Central memory CD8-positive, alpha-beta T cell (primary cell): ENCODE measurements at places on chromosomes 4 and X.

DNA sequence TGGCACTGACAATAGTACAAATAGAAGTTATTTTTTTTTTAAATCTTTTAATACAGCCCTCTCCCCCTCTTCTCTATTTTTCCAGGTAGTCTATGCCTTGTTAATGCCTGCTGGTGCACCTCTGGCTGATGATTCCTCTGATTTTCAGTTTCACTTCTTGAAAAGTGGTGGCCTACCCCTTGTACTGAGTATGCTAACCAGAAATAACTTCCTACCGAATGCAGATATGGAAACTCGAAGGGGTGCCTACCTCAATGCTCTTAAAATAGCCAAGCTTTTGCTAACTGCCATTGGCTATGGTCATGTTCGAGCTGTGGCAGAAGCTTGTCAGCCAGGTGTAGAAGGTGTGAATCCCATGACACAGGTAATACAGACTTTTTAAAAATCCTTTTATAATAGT, 99.1 kb downstream of the USP9X start:
- no peak overlapping the region for H3K27ac ChIP-seq
- H3K36me3 ChIP-seq, result peaks cover 41% of the 10 kb centered on the region
- H3K4me3 ChIP-seq, result no peak overlapping the region
- H3K27me3 ChIP-seq, result no peaks in the 10 kb centered on the region

DNA sequence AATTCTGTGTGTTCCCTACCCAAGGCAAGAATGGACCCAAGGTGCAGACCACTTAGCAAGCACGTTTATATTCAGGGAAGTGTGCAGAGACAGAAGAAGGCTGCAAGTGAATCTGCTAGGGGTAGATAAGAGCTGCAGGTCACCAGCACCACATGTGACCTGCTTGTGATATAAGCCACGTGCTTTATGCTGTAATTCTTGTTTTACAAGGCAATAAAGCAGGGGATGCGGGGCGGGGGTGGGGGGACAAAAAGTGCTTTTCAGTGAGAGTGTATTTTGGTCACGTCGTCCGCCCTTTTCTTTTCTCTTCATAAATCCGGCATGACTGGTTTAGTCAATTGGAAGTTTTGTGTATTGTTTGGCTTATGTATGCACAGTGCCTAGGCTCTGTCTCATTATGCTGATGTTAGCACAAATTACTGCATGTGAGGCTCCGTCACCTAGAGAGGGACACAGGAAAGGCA, 192.7 kb downstream of the RBMX2 start:
- H3K36me3 ChIP-seq, result no peaks in the 10 kb centered on the region
- H3K27ac ChIP-seq, result no peak overlapping the region
- H3K4me1 ChIP-seq, result no peaks in the 10 kb centered on the region
- no peaks in the 10 kb centered on the region for H3K27me3 ChIP-seq
- no peak for DNase-seq
- H3K4me3 ChIP-seq, result no peak overlapping the region

- H3K27me3 ChIP-seq, result no peaks in the 10 kb centered on the region
- no peak overlapping the region for H3K4me3 ChIP-seq
- H3K36me3 ChIP-seq, result no peaks in the 10 kb centered on the region
- no peak for DNase-seq
- no peak overlapping the region for H3K27ac ChIP-seq
Measured at GRCh38 chr4:184712322-184712721, 21.6 kb downstream of the CENPU start.

GRCh38 chrX:150164971-150165600, 198.0 kb upstream of the MAMLD1 start:
- H3K36me3 ChIP-seq, result peaks cover 2% of the 10 kb centered on the region
- H3K27ac ChIP-seq, result no peak overlapping the region
- H3K4me1 ChIP-seq, result no peaks in the 10 kb centered on the region
- H3K27me3 ChIP-seq, result no peaks in the 10 kb centered on the region
- no peak overlapping the region for H3K4me3 ChIP-seq

- no peaks in the 10 kb centered on the region for H3K27me3 ChIP-seq
- DNase-seq, result no peak
- H3K4me3 ChIP-seq, result no peak overlapping the region
Measured at GRCh38 chr4:186946136-186946535, 222.5 kb upstream of the FAT1 start.

- H3K27me3 ChIP-seq, result no peaks in the 10 kb centered on the region
- H3K4me1 ChIP-seq, result peaks cover 21% of the 10 kb centered on the region
- no peak for DNase-seq
- H3K36me3 ChIP-seq, result no peaks in the 10 kb centered on the region
Measured at GRCh38 chr4:80500613-80501012, 165.1 kb downstream of the CFAP299 start.

- H3K27ac ChIP-seq, result no peak overlapping the region
- DNase-seq, result no peak
- no peaks in the 10 kb centered on the region for H3K36me3 ChIP-seq
- peaks cover 33% of the 10 kb centered on the region for H3K27me3 ChIP-seq
Measured at GRCh38 chr4:155972098-155972497, 18.4 kb upstream of the CTSO start.

DNA sequence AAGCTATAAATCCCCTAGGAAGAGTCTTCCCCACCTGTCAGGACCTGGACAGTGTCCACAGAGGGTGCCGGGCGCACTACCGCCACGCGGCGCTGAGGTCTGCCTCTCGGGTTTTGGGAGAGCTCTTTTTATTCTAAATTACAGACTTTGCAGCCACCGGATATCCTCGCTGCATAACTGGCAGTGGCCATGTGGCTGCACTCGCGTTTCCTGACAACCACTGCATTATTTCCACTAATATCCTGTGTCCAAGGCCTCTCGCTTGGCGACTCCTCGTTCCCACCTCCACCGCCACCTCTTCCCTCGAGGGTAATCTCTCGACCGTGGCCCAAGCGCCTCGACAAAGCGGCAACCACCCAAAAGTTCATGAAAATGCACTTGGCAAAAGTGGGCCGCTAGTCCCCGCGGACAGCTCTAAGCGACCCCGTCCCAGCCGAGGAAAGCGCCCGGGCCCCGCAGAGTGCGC, 512 bp upstream of the TMEM131L start:
- H3K27ac ChIP-seq, result peak overlapping the region; percentile 55
- peaks cover 10% of the 10 kb centered on the region for H3K36me3 ChIP-seq
- no peaks in the 10 kb centered on the region for H3K27me3 ChIP-seq
- DNase-seq, result no peak
- peaks cover 40% of the 10 kb centered on the region for H3K4me1 ChIP-seq
- H3K4me3 ChIP-seq, result peak overlapping the region; percentile 96
